ENCODE measurements at places on chromosomes 2 and 18.

- DNase-seq = no peak
These were observed 178.8 kb upstream of the GLI2 start for GRCh38 chr2:120556911-120557310.

GRCh38 chr2:191677646-191678436 lies at the start of gene NABP1:
NABP1 (plus strand) TSS chr2:191678136; CDS start chr2:191678615, 479 bp downstream.
- DNase-seq = peak; percentile 84

DNA sequence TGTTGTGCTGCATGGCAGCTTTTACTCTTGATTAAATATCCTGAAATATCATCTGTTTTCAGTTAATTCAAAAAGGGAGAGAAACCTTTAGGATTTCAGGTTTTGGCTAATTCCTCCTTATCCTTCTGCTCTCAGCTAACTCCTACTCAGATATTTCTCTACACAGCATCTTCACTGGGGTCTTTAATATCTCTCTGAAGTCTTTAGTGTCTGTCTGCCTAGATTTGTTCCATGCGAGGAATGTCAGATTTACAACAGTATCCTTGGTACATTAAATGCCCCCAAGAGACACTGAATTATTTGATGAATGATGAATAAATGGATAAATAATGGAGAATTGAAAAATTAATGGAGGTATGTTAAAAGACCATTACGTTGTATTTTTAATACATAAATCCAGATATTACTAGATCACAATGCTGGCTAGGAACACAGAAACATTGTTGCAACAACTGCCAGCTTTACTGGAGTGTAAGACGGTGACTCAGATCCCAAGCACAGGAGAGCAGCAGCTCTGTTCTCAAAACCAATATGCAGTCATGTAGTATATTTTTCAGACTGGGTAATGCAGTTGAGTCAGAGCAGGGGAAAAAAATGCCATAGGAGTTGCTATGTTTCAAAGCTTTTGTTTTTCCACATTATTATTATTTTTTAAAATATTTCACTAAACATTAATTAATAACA lies 388.0 kb upstream of the SYT4 start:
- DNase-seq = no peak

- DNase-seq = no peak
These were observed 220.7 kb downstream of the CAMKMT start for GRCh38 chr2:44582363-44583008.

- no peak for DNase-seq
These were observed 586.6 kb upstream of the KLHL29 start for GRCh38 chr2:22798386-22798785.

Measured in NCI-H1092 treated with DMSO at 0.1 percent for 48 hours (cell line).